ENCODE measurements at places on chromosomes 3 and 15. TPM values are rescaled to one million over a fixed set of nuclear protein-coding genes. Genes with fewer than 3 reads are reported as not detected.

GRCh38 chr3:39279745-39280517, at the start of gene CX3CR1:
Gene CX3CR1 (minus strand): TSS chr3:39280036. CDS start chr3:39266509, 13,527 bp downstream.
- DNase-seq, result no peak

- no peak for DNase-seq
Measured at GRCh38 chr15:57625703-57626448, 34.2 kb downstream of the MYZAP start.

- DNase-seq, result no peak
Measured at GRCh38 chr15:52307847-52308246, 12.2 kb upstream of the MYO5C start.

GRCh38 chr3:19527746-19528145, 379.4 kb downstream of the KCNH8 start:
- DNase-seq, result no peak

GRCh38 chr15:48796930-48797329, 13.9 kb downstream of the CEP152 start:
- DNase-seq, result no peak

- DNase-seq, result no peak
Measured at GRCh38 chr3:48018841-48019240, 2.6 kb upstream of the MAP4 start.

- DNase-seq, result no peak
Measured at GRCh38 chr3:49248840-49249227, 28.2 kb downstream of the C3orf62 start.

DNA sequence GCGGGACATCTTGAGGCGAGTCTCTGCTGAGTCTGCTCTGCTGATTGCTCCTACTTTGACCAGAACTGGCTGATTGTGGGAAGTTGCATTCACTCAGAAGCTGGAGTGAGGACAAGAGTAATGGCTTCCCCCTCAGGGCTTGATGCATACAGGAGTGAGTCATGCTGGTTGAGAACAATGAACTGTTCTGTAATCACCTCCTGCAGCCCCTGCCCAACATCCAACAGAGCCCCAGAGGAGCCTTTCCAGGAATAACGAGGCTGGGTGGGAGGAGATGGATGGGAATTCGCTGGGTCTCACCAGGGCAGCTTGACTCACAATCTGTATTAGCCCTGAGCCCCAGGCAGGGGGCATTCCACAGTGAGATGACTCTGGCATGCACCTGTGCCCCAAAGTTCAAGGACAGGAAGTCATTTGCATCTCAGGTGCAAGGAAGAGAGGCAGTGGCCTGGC, 85.0 kb downstream of the RAB11A start:
- no peak for DNase-seq

GRCh38 chr3:98709441-98709840, 53.7 kb upstream of the ST3GAL6 start:
- no peak for DNase-seq

DNA sequence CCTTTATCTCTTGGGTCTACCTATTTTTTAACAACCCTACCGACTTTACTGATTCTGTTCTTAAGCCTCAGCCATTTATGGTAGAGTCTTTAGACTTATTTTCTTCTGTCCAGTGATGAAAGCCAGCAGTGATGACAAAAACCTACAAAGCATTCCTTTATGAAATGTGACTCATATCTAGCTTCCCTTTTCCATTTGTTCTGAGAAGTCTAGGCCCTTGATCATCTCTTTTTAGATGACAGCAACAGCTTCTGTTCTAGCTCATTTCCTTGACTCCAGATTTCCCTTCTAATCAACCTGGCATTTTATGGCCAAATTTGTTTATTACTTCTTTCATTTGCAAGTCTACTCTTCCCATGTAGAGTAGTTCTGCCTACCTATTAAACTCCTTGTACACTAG, 36.1 kb downstream of the CFAP44 start:
- DNase-seq, result no peak

DNA sequence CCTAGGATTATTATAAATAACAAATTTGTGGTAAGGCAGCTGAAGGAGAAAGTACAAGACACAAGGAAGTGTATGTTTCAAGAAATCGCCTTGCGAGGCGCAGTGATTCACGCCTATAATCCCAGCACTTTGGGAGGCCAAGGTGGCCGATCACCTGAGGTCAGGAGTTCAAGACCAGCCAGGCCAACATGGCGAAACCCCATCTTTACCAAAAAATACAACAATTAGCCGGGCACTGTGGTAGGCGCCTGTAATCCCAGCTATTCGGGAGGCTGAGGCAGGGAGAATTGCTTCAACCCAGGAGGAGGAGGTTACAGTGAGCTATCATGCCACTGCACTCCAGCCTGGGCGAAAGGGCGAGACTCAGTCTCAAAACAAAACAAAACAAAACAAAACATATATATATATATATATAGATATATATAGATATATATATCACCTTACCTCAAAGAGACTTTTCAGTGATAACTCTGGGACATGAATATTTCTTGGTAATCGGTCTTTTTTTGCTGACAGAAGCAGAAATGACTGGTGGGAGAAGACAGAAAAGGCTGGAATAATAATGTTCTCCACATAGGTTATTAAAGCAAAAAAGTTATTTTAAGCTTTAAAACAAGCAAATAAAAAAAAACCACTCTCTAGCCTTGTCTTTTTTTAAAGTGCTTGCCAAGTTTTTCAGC, 52.3 kb downstream of the TRANK1 start:
- DNase-seq, result no peak

DNA sequence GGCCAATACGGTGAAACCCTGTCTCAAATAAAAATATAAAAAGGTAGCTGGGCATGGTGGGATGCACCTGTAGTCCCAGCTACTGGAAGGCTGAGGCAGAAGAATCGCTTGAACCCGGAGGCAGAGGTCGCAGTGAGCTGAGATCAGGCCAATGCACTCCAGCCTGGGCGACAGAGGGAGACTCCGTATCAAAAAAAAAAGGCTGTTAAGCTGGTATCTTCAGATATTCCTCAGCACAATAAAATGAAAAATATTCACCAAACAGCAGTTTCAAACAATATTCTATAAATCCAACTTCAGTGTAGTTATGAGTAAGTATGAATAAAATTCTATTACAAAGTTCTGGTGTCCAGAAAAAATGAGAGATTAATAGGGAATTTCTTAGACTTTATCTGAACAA, 14.2 kb downstream of the DENND4A start:
- DNase-seq, result no peak

GRCh38 chr3:77254967-77255831, 215.3 kb downstream of the ROBO2 start:
- DNase-seq, result no peak

DNA sequence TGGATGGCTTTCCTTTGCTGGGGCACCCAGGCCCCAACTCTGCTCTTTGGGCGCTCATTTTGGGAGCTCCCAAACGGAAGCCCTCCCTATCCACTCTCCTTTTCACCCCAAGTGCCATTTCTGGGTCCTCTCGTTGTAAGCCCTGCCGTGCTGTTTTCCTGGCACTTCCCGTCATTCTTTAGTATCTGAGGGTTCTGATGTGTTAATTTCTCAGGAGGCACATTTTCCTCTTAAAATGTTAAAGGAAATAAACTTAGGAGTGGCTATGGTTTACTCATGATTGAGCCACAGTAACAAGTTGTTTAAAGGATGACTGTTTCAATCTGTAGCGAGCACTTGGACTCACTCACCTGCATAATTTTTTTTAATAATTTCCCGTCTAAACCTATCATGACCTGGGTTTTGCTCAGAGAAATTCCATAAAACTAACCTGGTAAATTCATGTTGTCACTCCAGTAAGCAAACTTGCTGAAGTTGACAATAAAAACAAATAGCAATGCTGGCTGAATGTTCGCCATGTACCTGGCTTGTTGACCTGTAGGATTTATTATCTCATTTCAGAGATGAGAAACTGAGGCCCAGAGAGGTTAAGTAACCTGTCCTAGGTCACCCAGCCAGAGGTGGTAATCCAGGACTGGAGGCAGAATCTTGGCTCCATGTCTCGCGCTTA, 10.6 kb downstream of the ALDH1A3 start:
- no peak for DNase-seq

- DNase-seq, result no peak
Measured at GRCh38 chr3:139307601-139308555, 35.9 kb upstream of the MRPS22 start.

DNA sequence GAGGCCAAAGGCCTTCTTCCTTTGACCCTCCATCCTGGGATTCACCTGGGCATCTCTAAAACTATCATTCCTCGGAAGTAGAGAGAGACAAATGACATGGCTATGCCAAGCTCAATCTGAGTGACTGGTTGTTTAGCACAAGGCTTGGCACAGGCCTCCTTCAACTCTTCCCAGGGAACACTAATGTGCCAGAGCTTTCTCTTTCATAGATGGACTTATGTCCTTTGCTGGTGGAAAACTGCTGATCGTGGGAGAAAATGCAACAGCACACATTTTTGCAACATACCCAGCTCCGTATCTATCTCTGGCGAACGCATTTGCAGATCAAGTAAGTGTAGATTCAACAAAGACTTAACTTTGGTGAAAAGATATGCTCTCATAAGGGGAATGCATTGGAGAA, 36.5 kb downstream of the AQP9 start:
- DNase-seq, result no peak

Gene GOLGA8M
- not detected for total RNA-seq

Gene NTRK3
- 0.55 TPM for total RNA-seq

Gene OR5H2
- total RNA-seq, result not detected
